ENCODE measurements at places on chromosomes 2 and 18.

DNA sequence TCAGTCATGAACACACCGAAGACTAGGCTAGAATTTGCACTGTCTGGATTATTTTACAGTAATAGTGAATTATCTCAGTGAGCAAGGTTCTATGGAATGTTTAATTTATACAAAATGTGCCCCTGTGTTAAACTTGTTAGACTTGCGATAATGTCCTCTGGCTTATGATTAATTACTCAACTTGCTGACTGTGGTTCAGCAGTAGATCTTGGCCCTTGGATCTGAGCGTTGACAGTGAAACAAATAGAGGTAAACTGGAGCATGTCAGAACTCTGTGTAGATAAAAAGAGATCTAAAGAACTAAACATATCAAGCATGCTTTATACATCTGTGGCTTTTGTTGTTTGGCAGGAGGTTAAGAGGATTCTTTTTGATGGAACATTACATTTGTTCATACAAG, 407.6 kb downstream of the DSEL start:
- DNase-seq, result no peak

DNA sequence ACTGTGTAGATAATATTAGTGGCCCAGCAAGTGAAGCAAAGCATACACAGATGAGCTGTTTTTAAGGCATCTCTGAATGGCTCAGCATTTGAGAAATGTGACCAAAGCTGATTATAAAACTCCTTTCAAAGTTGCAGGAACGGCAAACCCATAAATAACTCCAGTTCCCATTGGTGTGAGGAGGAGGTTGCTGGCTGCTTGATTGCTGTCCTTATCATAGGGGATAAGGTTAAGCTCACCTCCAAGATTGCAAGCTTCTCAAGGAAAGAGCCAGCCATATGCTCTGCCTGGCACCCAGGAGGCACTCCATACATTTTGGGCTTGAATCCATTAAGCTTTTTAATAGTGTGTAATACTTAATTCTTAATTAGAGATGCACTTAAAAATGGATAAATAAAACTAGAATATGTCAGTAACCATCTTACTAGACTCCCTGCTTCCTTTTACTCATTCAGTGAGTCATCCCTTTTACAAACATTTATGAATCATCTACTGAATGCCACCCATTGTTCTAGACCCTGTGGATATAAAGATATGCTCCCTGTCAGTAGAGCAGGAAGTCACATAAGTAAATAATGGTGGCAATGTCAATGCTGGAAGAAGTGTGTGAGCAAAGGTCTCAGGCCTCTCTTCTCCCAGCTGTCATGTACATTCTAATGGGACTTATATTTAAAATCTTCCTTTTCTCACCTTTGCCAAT, 99.3 kb downstream of the SPATS2L start:
- no peak for DNase-seq

DNA sequence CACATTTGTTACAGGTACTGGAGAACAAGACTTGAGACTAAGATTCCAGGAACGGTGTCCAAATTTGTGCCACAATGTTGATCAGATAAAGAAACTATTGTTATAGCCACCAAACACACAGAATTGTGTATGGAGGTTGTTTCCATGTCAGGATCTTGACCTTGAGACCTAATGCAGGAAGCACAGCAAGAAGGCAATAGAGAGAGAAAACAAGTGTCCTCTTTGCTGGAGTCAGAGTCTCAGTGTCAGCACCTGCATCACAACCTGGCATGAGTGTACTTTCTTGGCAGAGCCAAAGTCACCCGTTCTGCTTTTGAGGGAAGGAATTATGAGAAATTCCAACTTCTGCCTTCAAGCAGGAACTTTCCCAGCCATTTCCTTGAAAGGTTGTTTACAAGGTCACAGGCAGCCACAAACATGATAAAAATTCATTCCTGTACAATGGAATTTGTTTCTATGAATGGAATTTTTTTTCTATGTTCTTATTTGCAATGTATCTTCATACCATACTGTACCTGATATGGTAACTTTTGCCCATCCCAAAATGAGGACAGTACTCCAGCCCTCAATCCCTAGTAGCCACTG, 118.4 kb downstream of the PKP4 start:
- no peak for DNase-seq

DNA sequence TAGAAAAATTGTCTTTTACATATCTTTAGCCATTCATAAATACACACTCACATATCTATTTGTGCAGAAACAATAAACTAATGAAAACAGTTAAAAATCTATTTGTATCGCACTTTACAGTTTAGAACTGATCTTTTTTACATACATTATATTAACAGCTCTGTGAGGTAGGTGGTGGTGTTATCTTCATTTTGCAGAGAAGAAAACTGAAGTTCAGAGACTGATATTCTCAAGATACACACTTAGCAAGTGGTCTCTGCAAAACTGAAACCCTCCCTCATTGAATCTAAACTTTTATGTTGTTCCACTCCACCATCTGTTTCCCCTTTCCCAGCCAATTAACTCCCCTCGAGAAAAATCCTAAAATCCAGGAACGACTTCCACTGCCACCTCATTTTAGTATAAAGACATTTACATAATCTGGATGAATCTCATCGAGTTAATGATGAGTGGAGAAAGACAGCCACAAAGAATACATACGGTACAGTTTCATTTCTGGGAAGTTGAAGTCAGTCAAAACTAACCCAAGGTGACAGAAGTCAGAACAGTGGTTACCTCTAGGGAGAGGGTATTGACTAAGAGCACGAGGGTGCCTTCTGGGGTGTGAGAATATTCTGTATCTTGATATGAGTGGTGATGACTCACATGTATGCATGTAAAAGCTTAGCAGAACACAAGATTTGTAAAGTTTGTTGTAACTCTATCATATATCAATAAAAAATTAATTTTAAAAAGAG, 524.2 kb upstream of the TCF4 start:
- DNase-seq, result no peak

- no peak for DNase-seq
Observed at GRCh38 chr18:48975120-48975816, 24.5 kb upstream of the SMAD7 start.

DNA sequence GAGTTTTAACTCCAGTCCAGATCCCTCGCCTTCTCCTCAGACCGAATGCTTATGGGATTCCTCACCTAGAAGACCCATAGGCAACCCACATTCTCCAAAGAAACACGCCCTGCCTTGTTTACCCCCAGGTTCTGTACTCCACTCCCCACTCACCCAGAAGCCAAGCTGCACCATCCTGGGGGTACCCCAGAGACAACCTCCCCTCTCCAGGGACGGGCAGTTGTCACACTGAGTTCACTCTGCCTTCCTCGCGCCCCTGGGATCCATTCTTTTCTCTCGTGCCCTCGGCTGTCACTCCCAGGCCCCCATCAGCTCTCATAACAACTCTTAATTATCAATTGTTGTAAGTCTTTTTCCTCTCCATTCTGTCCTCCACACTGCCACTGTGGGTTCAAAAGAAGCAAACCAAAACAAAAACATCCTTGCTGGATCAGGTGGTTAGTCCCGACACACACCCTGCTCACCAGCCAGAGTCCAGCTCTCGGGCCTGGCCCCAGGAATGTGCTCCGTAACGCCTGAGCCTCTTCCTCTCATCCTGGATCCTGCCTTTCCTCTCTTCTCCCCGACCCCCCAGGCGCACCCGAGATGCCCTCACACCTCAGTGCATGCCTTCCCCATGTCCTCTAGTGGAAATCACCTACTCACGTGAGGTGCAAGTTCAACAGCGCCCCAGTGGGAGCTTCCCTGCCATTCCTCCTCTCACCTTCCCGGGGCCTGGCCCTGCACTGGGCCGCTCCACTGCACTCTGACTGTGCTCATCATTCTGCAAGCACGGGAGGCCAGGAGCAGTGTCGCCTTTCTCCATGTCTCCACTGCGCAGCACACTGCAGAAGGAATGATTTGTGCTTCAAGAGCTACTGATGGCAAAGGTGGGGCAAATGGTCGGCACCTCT, 20.7 kb downstream of the COX7A2L start:
- no peak for DNase-seq

- DNase-seq, result peak; percentile 26
Observed at GRCh38 chr2:218263817-218264641, 3.2 kb downstream of the GPBAR1 start.

GRCh38 chr2:18836436-18836835, 247.1 kb upstream of the NT5C1B start:
- no peak for DNase-seq

- peak; percentile 90 for DNase-seq
Observed at GRCh38 chr2:46650556-46651001, 171.2 kb downstream of the TMEM247 start.

GRCh38 chr2:150532879-150533278, 45.4 kb upstream of the RND3 start:
- DNase-seq, result no peak

- no peak for DNase-seq
Observed at GRCh38 chr2:7730990-7731389, 813.8 kb downstream of the RNF144A start.

DNA sequence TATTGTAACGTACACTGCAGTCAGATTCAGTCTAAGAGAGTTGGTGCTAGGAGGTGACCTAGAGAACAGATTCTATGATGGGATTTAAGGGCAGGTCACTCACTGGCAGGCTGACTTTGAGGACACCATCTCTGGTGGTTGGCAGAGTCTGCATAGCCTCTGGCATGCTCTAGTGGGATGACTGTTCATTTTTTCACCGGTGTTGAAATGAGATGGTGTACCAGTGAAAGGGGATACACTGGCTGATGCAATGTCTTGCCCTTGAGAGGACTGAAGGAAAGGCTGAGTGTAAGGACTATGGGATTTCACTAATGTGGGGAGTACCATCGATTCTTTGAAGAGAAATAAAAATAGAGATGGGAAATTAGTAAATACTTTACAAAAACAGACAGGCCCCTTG, 186.9 kb upstream of the PIEZO2 start:
- DNase-seq, result no peak

GRCh38 chr2:8202132-8202531, 479.7 kb upstream of the ID2 start:
- no peak for DNase-seq

- no peak for DNase-seq
Observed at GRCh38 chr2:129772190-129772579, 207.3 kb upstream of the RAB6C start.

- no peak for DNase-seq
Observed at GRCh38 chr2:123597988-123598387, 427.1 kb upstream of the CNTNAP5 start.

All from natural killer cell (primary cell).